Brain (organoid and tissue), 16 donors: ENCODE measurements at places on chromosomes 12 and 14.

DNA sequence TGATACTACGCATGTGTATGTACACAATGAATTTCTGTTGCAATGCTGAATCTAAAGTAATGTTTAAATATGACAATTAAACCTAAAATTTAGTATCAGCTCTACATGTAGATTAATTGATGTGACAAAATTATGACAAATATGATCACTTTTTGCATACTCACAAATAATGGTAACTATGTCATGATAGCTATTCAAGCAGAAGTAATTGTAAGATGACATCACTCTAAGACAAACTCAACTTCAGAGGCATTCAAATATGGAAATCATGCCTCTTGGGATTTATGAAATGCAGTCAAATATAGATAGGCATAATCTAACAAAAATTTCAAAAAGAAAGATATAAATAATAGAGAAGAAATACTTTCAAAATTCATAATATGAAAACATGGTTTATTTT lies 571.7 kb upstream of the LRFN5 start:
- no peak for DNase-seq

- no peak for DNase-seq
Observed at GRCh38 chr14:92794961-92795360, 856 bp downstream of the GOLGA5 start.

- no peak for DNase-seq
Observed at GRCh38 chr12:76544601-76545261, 14.8 kb downstream of the OSBPL8 start.

- no peak for DNase-seq
Observed at GRCh38 chr12:129193263-129193871, 340.1 kb downstream of the GLT1D1 start.

- DNase-seq = no peak
Observed at GRCh38 chr12:78145398-78145797, 314.7 kb downstream of the NAV3 start.

DNA sequence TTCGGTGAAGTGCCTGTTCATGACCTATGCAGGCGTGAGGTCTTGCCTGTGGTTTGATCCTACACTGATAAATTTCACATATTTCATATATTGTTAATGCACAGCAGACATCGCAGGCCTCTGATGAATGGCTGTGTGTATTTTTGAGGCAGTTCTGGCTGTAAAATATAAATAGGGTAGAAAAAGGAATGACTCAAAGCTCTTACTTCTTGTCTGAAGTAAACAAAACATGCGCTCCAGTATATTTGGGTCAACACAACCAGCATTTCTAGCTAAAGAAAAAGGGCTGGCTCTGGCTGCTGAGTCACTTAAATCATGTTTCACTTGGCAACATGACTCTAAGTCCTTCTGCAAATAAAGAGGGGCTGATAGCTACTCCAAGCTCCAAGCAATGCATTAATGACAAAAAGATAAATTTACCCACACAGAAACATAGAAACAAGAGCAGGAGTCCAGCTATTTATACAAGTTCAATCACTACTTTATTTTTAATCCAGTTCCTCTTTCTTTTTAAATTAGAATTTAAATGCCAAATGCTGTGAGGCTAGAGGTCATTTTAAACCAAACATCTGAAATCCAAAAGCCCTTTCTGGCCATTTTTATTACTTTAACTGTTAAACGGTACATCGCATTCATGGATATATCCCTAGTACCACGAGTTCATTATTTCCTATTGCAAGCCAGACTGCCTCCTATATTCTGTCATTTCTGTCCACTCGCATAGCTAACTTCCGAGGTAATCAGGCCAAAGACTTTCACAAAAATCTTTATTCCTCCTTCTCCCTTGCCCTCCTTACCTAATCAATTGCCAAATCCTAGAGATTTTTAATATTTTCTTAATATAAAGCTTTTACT lies 54.3 kb upstream of the TMCC3 start:
- no peak for DNase-seq

DNA sequence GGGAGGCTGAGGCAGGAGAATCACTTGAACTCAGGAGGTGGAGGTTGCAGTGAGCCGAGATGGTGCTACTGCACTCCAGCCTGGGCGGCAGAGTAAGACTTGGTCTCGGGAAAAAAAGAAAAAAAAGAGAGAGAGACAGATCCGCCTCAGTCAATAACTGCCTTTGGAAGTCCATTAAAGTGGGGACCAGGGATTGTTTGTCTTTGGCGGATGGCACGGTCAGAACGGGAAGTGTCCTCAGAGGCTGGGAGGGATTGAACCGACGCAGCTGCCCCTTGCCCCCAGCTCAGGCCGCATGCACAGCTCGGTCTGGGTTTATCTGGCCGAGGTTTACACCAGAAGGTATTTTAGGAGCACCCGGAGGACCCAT lies 54.4 kb downstream of the TESC start:
- no peak for DNase-seq

GRCh38 chr14:101475456-101476257 lies 85.6 kb upstream of the DIO3 start:
- DNase-seq = no peak

DNA sequence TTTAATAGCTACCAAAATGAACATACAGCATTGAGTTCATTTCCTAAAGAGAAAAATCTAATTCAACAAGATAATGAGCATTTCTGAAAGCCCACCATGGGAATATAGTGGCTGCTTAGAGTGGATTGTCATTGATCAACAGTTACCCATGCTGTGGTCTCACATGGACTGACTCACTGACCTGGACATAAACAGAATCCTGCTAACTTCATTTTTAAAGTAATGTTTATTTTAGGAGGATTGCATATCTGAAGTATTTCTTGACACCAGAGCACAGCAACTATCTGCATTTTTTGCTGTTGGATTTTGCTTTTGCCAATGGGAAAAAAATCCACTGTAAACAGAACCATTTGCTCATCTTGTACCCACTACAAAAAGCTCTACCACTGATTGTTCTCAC lies 71.7 kb downstream of the KCNC2 start:
- DNase-seq = no peak

- no peak for DNase-seq
Observed at GRCh38 chr14:73324533-73324932, 87.2 kb downstream of the PAPLN start.

- peak; percentile 12 for DNase-seq
Observed at GRCh38 chr12:22855456-22855855, 230.5 kb downstream of the ETNK1 start.

GRCh38 chr12:70695361-70696023 lies 58.3 kb upstream of the PTPRB start:
- DNase-seq = no peak

DNA sequence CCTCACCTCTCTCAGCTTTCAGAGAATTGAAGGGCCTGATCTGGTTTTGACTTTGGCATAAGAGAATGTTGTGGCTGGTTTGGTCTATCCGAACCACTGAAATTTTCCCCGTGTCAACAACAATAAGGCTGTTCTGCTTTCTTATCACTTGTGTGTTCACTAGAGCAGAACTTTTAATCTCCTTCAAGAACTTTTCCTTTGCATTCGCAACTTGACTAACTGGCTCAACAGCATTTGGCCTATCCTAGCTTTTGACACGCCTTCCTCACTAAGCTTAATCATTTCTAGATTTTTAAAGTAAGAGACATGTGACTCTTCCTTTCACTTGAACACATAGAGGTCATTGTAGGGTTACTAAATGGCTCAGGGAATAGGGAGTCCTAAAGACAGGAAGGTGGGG lies 25.9 kb upstream of the EDDM3A start:
- DNase-seq = no peak

DNA sequence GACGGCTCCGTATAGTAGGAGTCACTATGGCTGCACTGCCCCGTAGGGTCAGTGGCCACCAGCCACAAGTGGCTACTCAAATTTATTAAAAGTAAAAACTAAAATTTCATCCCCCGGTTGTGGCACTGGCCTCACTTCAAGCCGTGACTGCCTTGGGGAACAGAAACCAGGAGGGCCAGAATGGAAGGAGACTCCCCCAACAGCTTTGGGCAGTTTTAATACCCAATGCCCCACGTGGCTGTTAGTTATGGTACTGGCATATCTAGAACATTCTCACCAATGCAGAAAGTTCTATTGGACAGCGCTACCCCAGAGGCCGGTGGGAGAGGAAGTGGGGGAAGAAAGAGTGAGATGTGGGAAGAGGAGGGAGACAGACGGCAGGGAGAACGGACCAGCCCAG lies 6.2 kb downstream of the NCOR2 start:
- no peak for DNase-seq

DNA sequence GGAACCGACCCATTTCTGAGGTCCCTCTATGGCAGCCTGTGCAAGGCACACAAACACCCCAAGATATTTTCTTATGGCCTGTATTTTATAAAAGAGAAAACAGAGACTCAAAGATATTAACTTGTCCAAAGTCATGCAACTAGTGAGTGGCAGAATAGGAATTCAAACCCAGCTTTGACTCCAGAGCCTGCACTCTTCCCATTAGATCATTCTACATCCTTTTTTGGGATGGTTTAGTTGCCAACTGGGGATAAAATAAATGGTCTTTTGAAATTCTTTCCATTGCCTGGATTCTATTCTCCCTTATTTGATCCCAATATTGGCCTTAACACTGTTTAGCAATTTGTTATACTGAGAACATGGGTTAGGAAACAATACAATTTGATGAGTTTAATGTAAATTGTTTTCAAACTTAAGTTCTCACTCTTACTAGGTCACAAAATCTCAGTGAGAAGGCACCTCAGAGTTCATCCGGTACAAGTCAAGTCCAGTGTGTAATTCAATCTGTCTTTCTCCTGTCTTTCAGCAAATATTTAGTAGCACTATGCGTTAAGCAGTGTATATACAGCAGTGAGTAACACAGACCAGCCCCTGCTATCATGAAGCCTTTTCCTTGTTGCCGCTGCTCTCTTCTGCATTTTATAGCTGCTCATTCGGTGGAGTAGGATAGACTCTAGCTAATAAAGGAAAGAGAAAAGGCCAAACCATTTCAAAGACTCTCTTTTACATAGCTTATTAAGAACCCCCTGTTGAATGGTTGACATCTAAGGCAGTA lies 162.1 kb upstream of the IFNG-AS1 start:
- DNase-seq = no peak

DNA sequence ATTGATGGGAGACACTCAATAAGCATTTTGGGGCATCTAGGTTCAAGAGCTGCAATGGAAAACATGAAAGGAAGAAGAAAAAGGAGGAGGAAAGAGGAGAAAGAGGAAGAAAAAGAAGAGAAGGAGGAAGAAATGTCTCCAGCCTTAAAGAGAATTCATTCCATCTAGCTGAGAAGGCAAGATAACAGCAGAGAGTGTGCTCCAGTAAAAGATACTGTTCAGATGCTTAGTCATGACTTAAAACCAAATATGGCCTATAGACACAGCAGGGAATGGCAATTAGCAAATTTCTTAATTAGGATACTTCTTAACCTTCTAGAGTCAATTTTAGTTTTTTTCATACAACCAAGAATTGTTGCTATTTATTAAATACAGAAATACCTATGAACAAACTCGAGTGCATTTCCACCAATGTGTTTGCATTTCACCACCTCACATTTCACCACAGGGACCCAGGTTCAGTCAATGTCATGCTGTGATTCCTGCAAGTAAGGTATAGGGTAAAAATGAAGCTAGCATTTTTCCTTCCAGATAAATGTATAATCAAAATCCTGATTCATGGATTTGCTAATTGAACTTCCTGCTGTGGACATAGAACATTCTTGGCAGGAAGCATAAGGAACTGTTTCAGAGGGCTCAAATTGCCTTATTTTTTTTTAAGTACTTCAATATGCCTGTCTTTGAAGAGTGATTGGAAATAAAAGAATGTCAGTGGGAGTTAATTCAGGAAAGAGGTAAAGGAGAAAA lies 177.8 kb downstream of the RPS29 start:
- DNase-seq = no peak

- DNase-seq = no peak
Observed at GRCh38 chr12:115209230-115209629, 525.3 kb upstream of the TBX3 start.

GRCh38 chr14:33943096-33943883 lies 7.6 kb downstream of the EGLN3 start:
- peak; percentile 87 for DNase-seq

DNA sequence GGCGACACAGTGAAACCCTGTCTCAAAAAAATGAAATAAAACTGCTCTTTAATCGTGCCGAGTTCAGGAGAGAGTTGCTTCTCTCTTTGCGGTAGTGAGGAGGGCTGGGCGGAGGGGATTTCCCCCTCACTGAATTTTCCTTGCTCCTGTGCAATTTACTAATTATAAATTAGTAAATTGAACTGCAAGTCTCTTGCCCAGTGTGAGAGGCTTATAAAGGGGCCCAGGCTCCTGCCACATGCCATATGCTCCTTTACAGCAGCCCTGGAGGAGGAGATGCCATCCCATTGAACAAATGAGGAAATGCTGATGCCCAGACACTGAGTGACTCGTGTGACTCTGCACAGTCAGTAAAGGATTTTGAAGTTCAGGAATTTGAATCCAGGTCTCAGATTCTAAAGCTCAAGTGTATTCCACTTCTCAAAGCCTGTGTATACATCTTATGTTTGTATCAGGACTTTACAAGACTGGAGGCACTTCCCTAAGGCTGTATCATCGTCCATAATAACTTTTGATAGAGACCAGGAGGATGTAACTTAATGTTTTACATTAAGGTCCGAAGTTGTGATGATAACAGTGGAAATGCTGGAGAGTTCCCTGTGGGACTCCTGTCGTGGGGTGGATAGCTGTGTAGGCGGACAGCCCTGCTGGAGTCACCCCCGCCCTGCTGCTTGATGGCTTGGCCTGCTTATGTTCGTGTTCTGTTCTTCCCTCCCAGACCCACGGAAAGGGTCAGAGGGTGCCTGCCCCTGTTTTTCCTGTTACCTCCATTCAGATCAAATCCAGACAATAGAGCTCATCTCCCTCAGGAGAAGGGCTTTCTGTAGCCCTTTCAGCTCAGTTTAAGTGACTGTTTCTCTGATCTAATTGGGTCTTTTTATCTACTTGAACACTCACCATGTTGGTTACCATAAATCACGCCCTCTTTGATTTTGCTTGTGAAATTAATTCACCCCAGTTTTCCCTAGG lies 13.9 kb downstream of the PELI2 start:
- DNase-seq = no peak

DNA sequence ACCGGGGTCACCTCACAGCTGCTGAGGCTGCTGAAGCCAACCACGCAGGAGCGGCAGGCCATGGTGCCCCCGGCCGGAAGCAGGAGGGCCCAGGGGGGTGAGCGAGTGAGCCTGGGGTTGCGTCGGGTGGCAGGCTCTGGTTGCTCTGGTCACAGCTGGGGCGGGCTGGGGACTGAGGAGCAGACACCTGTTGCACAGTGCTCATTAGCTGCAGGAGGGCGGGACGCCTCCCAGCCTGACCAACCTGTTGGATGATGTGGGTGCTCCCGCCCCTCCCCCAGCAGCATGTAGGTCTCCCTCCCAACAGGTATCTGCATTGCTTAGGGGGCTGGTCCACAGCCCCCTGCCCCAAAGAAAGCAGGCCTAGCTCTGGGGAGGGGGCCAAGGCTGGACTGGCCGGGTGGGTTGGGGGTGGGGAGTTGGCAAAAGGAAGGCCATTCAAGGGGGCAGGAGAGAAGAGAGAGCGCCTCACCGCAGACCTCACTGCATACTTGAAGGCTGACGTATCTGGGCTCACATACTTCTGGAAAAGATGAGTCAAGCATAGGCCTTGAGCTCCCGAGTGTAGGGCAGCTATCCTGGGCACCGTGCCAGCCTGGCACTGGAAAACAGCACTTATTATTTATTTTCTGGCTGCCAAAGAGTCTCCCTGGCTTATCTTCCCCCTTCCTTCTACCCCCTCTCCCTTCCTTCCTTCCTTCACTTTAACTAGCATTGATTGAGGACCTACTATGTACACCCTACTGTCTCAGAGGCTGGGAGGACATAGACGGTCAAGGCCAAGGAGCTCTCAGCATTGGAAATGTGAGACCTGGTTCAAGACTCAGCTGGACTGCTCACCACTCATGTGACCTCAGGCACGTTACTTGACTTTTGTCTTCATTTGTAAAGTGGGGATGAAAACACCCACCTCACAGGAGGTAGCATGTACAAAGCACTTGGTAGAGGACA lies at the start of gene KRT80:
KRT80 (minus strand) TSS at position 174 of the 951 bp plus-strand sequence; CDS start at position 62, 112 bp downstream.
- peak; percentile 66 for DNase-seq
